ENCODE measurements at places on chromosomes 7 and 10. TPM values are rescaled to one million over a fixed set of nuclear protein-coding genes. Genes with fewer than 3 reads are reported as not detected.

Gene ZNF33A
- 39.0 TPM for total RNA-seq

Gene OR9A2
- not detected for total RNA-seq

Gene MOGAT3
- total RNA-seq: not detected

Gene FXYD4
- not detected for total RNA-seq

Gene NPSR1
- total RNA-seq: not detected

Gene WEE2
- total RNA-seq: 0.31 TPM
